ENCODE measurements at places on chromosomes 7 and 10. TPM values are rescaled to one million over a fixed set of nuclear protein-coding genes. Genes with fewer than 3 reads are reported as not detected.

The UNC5B gene
- 45.4 TPM for polyA plus RNA-seq

The C7orf57 gene
- 0.95 TPM for polyA plus RNA-seq

The RAMP3 gene
- polyA plus RNA-seq: 8.2 TPM

The ZNF503 gene
- polyA plus RNA-seq: 45.2 TPM

The SPDYE11 gene
- polyA plus RNA-seq: 1.6 TPM

The LIPJ gene
- 0.10 TPM for polyA plus RNA-seq

The CHAT gene
- 0.13 TPM for polyA plus RNA-seq

The CRHR2 gene
- polyA plus RNA-seq: 0.07 TPM

The C10orf53 gene
- not detected for polyA plus RNA-seq

Measured in left kidney (tissue), 8 donors.